ENCODE measurements at places on chromosomes 5 and 9.

- no peak for DNase-seq
Observed at GRCh38 chr5:74462356-74462755, 178.2 kb downstream of the ENC1 start.

DNA sequence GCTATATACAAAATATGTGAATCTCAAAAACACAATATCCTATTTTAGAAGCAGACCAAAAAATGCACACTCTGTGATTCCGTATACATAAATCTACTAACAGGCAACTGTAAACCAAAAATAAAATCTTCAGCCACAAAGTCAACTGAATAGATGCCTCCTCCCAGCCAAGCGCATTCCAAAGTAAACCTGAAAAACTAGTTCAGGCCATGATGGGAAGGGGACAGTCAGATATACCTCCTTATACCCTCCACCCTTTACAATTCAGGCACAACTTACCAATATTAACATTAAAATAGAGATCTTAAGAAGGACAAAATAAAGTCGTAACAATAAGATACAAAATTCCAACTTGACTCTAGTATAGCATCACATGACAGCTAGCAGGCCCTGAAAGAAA, 1604.5 kb upstream of the NUDT12 start:
- no peak for DNase-seq

- DNase-seq, result peak; percentile 82
Observed at GRCh38 chr5:96752341-96753016, 55.3 kb downstream of the ERAP1 start.

DNA sequence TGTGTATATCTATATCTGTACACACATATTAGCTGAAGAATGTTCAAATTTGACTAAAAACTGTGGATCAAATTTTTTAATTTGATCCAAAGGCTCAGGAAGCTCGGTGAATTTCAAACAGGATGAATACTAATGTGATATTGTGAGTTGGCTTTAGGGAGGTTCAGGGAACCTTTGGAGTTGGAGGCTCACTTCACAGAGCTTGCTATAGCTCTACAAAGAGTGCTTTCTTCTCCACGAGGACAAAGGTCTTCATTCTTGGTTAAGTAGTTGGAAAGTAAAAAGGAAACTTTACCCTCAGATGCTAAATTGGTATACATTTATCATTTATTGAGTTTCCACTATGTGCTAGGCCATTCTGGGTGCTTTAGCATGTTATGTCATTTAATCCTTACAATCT, 36.3 kb upstream of the MTAP start:
- no peak for DNase-seq

GRCh38 chr9:19161257-19162025, 34.1 kb upstream of the PLIN2 start:
- no peak for DNase-seq

GRCh38 chr5:129057329-129057728, 37.2 kb upstream of the ISOC1 start:
- no peak for DNase-seq

GRCh38 chr9:6068983-6069382, 53.6 kb upstream of the RANBP6 start:
- DNase-seq, result no peak

DNA sequence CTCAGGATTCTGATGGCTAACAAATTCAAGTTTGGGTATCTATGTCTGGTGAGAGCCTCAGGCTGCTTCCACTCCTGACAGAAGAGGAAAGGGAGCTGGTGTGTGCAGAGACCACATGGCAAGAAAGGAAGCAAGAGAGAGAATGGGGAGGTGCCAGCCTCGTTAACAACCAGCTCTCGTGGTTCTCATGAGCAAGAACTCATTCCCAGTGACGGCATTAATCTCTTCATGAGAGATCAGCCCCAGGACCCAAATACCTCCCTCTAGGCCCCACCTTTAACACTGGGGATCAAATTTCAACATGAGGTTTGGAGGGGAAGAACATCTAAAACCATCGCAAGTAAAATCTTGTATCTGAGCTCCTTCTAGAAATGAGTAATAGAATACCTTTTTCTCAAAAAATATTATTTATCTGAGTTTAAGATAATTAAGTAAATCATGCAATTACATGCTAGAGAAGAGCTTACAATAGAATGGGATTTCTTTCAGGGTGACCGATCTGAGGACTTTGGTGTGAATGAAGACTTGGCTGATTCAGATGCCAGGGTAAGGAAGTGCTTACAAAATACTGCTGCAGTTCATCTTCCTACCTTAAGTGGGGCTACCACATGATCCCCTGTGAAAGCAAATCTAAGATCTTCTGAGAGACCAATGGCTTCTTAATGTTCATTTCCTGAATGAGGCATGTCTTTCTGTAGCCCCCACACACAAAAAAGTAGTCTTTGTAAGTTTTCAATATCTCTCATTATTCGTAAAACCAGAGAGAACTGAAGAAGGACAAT, 11.5 kb downstream of the ANXA1 start:
- no peak for DNase-seq

GRCh38 chr5:36363101-36363500, 61.4 kb upstream of the RANBP3L start:
- DNase-seq, result no peak

DNA sequence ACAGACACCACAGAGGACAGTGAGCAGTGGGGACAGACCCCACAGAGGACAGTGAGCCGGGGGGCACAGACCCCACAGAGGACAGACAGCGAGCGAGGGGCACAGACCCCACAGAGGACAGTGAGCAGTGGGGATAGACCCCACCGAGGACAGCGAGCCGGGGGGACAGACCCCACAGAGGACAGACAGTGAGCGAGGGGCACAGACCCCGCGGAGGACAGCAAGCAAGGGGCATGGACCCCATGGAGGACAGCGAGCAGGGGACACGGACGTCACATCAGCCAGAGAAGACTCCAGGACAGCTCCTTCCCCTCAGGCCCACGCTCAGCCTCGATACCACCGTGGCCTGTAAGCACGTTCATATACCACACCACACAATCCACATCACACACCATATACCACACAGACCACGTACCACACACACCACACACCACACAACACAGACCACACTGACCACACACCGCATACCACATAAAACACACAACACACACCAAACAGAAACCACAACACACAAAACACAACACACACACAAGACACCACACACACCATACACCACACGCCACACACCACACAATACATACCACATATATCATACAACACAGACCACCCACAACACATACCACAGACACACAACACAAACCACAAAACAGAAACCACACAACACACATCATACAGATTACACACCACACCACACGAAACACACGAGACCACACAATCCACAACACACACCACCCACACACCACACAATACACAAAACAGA, 5.2 kb upstream of the ZDHHC11 start:
- no peak for DNase-seq

- DNase-seq, result no peak
Observed at GRCh38 chr9:72509053-72509452, 12.4 kb upstream of the TMC1 start.

GRCh38 chr5:168591302-168592013, 12.3 kb upstream of the PANK3 start:
- no peak for DNase-seq

- DNase-seq, result no peak
Observed at GRCh38 chr9:71984403-71984802, 73.0 kb downstream of the C9orf85 start.

DNA sequence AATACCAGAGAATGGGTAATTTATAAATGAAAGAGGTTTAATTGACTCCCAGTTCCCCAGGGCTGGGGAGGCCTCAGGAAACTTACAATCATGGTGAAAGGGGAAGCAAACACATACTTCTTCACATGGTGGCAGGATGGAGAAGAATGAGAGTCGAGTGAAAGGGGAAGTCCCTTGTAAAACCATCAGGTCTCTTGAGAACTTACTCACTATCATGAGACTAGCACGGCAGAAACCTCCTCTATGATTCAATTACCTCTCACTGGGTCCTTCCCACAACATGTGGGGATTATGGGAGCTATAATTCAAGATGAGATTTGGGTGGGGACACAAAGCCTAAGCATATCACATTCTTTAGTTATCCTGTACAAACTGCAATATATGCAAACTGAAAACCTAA, 609.4 kb downstream of the MTRR start:
- no peak for DNase-seq

- no peak for DNase-seq
Observed at GRCh38 chr5:22372376-22372775, 480.8 kb downstream of the CDH12 start.

GRCh38 chr9:21682981-21683380, 119.5 kb upstream of the MTAP start:
- DNase-seq, result no peak

- DNase-seq, result no peak
Observed at GRCh38 chr5:81786496-81786895, 35.6 kb upstream of the SSBP2 start.

- DNase-seq, result no peak
Observed at GRCh38 chr5:52620315-52620714, 167.4 kb upstream of the ITGA1 start.

- DNase-seq, result no peak
Observed at GRCh38 chr5:39977066-39977655, 552.4 kb upstream of the DAB2 start.

GRCh38 chr9:98132806-98133631, 14.0 kb upstream of the TRIM14 start:
- peak; percentile 38 for DNase-seq

DNA sequence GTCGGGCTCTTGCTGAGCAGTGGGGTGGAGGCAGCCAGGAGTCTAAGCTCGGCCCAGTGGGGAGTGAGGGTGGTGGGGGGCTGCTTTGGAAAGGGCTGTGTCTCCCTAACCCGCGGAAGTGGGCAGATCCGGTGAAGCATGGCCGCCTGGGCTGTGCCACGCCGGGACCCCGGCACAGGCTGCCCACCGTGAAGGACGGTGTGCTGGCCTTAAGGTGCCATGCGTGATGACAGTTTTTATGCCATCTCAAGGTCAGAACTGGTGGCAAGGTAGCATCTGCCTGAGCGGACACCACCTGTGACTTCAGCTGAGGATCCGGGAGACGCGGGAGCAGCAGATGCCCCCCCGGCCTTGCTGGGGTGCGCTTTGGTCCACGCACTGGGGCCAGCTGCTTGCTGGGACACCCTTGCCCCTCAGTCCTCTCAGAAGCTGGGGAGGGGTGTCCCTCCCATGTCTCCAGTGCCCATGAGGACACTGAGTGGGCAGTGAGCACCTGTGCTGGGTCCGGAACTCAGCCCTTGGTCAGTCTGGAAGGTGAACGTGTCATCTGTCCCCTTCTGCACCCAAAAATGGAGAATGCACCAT, 53.9 kb downstream of the AHRR start:
- DNase-seq, result no peak

DNA sequence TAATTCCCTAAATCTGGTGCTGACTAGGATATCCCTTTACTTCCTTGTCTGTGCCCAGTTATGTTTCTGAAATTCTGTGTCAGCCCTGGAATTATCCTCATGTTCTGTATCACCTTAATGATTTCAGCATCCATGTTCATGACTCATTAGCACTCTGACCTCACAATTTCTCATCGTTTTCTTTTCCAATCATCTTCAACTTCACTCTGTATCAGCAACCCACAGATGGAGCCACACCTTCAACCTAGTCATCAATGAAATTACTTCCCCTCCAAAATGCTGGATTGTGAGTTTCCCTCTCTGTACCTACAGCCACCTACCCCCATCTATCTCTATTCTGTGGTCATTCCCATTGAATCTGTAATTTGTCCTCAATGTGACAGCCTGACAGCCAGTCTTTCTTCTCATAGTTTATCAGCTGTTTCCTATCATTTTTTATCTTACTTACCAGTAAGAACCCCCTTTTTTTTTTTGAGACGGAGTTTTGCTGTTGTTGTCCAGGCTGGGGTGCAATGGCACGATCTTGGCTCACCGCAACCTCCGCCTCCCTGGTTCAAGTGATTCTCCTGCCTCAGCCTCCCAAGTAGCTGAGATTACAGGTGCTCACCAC, 3.1 kb upstream of the IL6ST start:
- DNase-seq, result no peak

- no peak for DNase-seq
Observed at GRCh38 chr9:2727374-2727773, 10.1 kb downstream of the KCNV2 start.

DNA sequence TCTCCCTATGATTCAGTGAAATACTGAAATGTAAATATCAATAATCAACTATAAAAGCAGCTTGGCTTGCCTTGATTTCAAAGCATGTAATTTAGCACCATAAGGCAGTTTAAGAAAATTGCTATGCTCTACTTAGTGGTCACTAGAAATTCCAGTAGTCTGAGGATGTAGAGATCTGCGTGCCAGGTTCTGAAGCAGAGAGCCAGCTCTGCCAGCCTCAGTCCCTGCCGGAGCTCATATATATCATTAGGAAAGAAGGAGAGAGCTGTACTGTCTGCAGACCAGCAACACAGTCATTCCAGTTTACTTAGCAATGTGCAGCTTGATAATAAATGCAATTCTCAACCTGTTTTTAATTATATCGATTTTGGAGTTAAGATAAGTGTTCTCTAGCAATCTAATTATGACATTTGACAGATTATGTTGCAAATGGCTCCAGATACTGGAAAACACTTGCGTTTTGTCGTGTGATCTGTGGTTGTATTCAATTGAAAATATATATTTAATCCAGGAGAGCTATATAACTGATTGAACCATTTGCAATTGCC, 540.5 kb downstream of the CTNND2 start:
- DNase-seq, result no peak

GRCh38 chr9:71920456-71921189, 9.2 kb downstream of the C9orf85 start:
- no peak for DNase-seq

- DNase-seq, result no peak
Observed at GRCh38 chr5:58407042-58407719, 52.7 kb downstream of the PLK2 start.

DNA sequence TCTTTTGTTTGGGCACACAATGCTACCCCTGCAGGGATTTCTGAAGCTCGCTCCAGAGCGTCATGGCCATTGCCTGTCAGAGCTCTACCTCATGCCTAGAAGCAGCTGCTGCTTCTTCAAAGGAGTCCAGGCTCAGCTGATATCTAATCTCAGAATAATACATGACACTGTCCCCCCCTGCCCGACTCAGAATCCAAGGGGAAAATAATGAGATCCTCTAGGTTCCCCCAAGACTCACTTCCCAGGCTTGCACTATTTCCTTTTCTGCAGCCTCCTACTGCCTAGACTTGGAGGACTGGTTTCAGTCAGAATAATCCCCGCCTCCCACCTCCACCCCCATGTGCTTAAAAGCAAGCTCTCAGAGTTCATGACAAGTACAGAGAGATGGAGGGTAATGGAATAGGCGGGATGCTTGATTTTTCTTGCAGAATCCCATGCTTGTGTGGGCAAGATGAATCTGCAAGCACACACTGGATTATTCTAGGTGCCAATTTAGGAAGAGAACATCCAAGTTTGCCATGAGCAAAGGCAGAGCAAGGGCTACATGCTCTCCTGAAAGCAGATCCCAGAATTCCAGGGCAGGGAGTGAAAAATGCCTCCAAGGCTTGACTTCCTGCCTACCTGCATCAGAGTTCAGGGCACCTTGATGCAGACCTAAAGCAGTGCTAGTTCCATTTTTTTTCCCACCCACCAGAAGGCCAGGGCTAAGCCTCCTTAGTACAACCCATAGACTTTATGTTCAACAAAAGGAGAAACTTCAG, 97.4 kb upstream of the IFNK start:
- DNase-seq, result no peak

All from OCI-LY7 (cell line).